Mucosa of gallbladder (tissue), 1 donor: ENCODE measurements at places on chromosomes 11 and 22.
A peak's percentile ranks its signal among the peaks of the same experiment; 100 is the strongest.

DNA sequence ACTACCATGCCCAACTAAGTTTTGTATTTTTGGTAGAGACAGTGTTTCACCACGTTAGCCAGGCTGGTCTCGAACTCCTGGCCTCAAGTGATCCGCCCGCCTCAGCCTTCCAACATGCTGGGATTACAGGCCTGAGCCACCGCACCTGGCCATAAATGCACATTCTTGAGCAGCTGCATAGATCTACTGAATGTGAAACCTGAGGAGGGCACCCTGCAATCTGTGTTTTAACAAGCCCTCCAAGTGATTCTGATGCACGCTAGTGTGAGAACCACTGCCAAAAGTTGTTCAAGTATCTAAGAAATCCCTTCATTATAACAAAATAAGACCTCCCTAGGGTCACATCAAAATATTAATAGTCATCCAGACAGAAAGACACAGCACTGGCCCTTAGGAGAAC lies 89.3 kb downstream of the RDX start:
- DNase-seq, result no peak

GRCh38 chr11:695288-695537 lies 191 bp upstream of the DEAF1 start:
- DNase-seq, result no peak

DNA sequence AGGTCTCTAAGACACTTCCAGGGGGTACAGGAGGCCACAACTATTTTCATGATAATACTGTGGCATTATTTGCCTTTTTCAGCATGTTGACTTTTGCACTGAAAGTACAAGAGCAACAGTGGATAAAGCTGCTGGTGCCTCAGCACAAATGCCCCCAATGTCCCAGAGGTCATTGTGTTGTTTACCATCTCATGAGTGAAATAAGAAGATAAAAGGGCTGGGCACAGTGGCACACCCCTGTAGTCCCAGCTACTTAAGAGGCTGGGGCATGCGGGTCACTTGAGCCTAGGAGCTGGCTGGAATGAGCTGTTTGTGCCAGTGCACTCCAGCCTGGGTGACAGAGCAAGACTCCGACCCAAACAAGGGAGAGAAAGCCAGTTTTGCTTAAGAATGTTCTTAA lies 72.6 kb upstream of the RAB1B start:
- no peak for DNase-seq

DNA sequence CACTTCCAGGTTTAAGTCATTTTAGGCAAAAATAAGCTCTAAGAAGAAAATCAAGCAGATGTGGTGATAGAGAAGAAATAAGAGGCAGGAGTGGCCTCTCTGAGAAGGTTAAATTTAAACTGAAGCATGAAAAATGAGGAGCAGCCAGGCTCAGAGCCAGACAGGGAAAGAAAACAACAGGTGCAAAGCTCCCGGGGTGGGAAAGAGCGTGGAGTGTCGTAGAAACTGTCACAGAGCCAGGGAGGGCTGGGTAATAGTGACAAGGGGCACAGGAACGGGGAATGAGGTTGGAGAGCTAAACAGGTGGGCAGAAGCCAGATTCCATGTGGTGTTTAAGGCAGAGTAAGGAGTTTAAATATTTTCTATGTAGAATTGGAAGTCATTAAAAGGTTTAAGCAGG lies 132.1 kb upstream of the BLID start:
- DNase-seq, result no peak

DNA sequence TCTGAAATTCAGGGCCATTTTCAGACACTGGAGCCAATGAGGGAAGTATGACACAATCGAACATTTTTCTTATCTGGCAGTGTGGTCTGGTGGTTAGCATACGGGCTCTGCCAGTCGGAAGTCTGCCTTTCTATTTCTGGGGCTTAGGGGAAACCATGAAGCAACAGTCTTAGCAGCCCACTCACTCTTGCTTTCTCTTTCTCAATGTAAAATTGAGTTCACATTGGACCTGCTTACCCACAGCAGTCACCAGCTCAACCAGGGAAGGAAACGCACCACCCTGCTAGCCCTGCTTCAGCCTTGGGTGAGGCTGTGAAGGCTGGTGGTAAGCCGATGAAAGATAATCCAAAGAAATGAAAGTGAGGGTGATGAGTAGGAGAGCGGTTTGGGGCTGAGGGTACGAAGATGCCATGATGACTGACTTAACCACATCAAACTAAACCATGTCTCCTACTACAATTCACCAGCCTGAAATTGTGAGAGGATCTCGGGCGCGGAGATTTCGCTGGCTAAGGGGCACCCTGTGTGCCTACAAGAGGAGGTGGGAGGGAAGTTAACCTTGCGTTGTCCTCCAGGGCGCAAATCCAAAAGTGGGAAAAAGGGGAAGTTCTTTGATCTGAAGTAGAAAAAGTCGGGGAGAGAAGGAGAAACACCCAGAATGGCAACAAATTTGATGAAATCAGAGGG lies 2.0 kb upstream of the LMO2 start:
- DNase-seq, result no peak

GRCh38 chr11:31641477-31642062 lies 132.0 kb downstream of the ELP4 start:
- DNase-seq, result no peak

DNA sequence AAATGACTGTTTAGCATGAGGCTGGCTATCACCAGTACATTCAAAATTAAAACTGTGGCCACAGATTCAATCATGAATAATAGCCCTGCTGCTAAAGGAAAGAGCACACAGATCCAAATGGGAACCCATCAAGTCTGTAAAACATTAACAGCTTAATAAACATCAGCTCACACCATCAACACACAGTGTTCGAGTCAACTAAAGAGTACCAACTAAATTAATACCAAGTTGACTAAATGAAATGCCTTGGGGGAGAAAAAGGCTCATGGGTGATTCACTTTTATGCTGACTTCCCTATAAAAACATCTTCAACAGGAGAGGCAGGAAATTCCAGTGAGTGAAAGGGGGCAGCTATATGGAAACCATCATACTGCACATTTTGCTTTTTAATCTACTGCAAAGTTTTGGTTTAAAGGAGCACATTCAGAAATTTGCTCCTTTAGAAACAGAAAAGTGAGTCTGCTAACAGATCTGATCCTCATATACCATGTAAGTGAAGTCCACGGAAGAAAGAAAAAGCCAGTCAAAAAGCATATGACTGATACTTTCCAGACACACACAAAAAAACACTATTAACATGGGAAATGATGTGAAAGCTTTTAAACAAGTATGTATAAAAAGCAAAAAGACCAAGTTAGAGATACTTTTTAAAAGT lies 16.3 kb downstream of the LGR4 start:
- no peak for DNase-seq

DNA sequence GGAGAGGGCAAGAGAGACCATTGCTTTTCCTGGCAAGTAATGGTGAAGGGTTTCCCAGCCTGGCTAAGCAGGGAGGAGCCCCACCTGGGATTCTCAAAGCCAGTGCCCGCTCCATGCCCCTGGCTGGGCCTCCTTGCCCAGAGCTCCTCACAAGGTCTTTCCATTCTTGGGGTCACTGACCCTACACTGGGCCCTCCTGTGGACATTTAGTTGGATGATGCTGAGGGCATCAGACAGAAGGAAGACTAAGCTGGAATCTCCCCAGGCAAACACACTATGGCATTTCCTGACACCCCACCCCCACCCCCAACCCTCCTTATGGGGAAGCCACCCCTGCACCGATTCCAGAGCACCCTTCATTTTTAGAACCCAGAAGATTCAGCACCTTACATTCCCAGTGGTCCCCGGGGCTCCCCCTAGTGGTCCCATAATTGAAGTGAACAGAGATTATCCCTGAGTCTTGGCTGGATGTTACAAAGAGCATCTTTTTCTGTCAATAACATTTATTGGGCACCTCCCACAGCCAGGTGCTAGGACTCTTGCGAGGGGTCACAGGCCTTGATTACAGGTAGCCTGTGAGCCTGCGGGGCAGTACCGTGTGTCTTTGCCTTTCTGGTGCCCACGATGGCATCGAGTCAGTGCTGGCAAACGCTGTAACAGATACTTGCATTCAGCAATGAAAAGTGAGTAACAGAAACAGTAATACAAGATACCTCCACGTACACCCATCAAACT lies 548.5 kb downstream of the BUD13 start:
- peak; percentile 49 for DNase-seq

GRCh38 chr11:40306938-40307548 lies 1152.4 kb downstream of the LRRC4C start:
- DNase-seq, result no peak

DNA sequence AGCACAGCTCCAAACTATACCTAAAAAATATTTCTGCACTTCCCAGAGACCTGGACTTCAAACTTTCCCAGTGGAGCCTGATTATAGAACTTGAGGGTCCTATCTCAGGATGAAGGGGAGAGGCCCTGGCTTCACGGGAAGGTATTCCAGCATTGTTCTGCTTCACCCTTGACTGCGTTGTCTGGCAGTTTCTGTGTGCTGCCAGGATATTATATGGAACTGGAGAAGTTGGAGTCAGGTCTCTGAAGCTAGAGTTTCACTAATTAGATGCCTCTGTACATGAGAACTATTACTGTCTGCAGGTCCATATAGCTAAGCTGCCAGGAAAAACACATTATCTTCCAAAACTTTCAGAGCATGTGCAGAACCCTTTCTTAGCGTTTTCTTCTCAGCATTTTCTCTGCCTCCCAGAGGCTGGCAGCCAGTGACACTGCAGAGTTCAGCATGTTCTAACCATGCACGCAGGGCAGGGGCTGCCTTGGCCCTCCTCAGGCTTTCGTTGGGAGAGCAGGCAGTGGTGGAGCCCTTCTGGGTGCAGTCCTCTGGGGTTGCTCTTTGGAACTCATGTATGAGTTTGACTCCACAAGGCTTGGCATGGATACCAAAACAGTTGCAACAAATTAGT lies 99.3 kb downstream of the CWC15 start:
- DNase-seq, result no peak

GRCh38 chr11:131246663-131247062 lies 123.8 kb upstream of the NTM start:
- DNase-seq, result peak; percentile 23

- no peak for DNase-seq
These were observed 177.8 kb downstream of the CEP164 start for GRCh38 chr11:117505285-117505970.

- no peak for DNase-seq
These were observed 7.3 kb downstream of the PARVB start for GRCh38 chr22:44031158-44031952.

DNA sequence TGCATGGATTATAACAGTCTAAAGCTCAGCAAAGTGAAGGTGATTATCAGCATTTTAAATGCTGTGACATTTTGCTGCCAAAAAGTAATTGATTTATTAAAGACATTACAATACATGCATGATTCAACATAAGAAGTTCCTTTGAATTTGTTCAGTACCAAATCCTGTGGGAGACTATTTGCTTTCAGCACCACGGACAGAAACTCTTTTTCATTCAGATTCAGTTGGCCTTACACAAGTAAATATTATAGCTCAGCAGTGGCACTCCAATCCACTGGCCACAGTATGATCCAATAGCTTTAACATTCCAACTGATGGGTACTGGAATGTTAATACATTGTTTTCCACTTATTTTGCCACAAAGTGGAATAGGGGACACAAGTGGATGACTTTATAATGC lies 806.7 kb downstream of the NTM start:
- peak; percentile 26 for DNase-seq

GRCh38 chr11:112260490-112260889 lies at the start of gene PLET1:
PLET1 (minus strand) TSS chr11:112260860; CDS start chr11:112260589, 271 bp downstream.
- no peak for DNase-seq

DNA sequence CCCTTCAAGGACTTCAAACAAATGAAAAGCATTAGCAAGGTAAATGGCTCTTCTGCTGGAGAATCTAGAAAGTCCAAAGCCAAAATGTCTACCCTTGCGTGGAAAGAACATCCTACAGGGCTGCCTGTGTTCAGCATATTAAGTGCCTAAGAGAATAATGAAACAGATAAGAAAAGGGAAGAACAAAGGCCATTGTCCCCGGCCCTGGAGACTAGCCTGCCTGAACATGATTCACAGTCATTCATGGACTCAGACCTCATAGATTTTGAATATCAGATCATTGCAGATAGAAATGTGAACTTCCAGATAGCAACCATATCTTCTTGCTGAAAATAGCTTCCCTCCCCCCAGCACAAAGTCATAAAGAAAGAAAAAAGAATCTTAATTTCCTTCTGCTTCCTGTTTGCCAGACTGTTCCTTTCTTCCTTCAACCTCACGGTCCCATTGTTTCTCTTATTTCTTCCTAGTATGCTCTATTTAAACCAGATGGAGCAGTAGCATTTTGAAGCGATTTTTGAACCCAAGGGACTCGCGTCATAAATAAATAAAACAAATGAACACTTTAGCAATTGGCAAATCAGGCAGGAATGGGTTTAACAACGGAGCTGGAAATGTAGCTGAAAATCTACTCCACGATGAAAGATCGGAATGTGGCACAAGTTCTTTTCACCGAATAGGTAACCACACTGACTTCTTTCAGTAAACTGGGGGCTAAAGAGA lies 408.2 kb upstream of the CCDC90B start:
- DNase-seq, result no peak

- no peak for DNase-seq
These were observed 43.4 kb upstream of the SC5D start for GRCh38 chr11:121249039-121249663.
